ENCODE measurements at places on chromosomes 16 and 17.

- no peak for DNase-seq
Measured at GRCh38 chr17:73031472-73031871, 61.0 kb downstream of the SLC39A11 start.

- no peak for DNase-seq
Measured at GRCh38 chr17:34226011-34226743, 28.9 kb upstream of the CCL2 start.

GRCh38 chr17:57557834-57558681 is 187.0 kb downstream of the CCDC182 start:
- no peak for DNase-seq

DNA sequence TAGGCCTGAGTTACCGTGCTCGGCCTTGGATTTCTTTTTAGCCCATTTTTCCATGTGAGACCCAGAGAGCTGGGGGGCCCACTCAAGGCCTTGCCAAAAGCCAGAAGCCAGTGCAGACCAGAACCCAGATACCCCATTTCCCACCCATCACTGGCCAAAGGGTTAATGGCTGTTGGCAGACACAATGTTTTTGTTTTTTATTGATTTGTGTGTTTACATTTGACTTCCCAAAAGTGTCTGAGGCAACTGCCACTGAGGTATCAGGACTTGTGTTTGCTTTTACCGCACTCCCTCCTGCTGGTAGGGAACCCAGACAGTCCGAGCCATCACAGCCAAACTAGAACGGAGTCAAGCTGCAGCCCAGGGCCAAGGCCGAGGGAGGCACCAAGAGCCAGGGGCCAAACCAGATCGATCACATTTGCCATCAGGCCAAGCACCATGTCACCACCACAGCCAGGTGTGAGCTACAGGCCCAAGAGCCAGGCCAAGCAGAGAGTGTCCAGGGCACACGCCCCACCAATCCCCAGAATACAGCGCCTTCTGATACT is 7.7 kb upstream of the TNFSF12 start:
- DNase-seq: no peak

DNA sequence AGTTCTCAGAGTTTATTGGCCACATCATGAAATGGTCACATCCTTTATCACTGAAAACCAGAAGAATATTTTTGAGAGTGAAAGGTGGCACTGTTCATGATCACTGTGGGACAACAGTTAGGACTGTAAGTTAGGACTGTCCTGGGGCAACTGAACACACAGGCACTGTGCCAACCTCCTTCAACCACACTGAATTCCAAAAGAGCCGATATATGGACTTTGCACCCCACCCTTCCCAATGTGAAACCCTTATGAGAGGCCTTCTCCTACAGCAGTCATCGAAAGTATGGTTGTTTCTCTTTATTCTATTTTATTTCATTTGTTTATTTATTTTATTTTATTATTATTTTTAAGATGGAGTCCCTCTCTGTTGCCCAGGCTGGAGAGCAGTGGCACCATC is 353.5 kb downstream of the TOX3 start:
- no peak for DNase-seq

GRCh38 chr17:57957886-57958285 is 2.7 kb upstream of the CUEDC1 start:
- DNase-seq: no peak

- DNase-seq: peak; percentile 91
Measured at GRCh38 chr17:63698886-63699637, 863 bp downstream of the LIMD2 start.

- DNase-seq: no peak
Measured at GRCh38 chr17:3389791-3390190, 3.7 kb upstream of the OR3A2 start.

- DNase-seq: peak; percentile 77
Measured at GRCh38 chr16:74999609-75000480, 1.0 kb downstream of the ZNRF1 start.

- no peak for DNase-seq
Measured at GRCh38 chr17:36512641-36513040, 22.0 kb downstream of the MYO19 start.

- no peak for DNase-seq
Measured at GRCh38 chr17:52828621-52829020, 670.1 kb upstream of the CA10 start.

DNA sequence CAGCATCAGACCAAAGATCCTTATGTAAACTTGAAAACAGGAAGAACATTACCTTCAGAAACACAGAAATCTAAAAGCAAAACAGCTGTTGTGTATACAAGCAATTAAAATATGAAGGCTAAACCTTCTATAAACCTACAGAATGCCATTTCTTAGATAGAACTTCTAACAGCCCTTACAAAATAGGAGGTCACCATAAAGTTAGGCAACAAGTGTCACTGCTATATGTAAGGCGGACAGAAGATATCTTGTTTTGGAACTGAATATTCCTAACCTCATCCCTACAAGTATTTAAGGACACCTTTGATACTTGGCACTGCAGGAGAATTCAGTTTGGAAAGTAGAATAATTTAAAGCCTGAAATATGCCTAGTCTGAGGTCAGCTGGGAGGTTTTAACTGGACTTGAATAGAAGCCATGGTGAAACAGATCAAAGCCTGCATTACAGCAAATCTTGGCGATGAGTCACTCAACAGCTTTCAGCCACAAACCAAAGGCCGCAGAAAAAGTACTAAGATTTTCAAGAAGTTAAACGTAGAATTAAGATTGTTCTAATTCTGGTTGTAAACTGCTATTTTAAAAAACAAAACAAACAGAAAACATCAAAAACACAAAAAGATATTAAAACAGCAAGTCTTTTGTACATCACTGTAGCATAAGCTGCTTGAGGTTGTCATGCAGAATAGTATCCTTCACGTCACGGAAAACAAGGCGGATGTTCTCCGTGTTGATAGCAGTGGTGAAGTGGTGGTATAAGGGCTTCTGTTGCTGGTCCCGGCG is 42.7 kb downstream of the GNA13 start:
- DNase-seq: no peak
